Esophagus muscularis mucosa (tissue), 4 donors: ENCODE measurements at places on chromosomes 7 and 10.

- no peak for DNase-seq
These were observed 165.5 kb upstream of the SMIM30 start for GRCh38 chr7:113283861-113284260.

- DNase-seq = no peak
These were observed 130.0 kb downstream of the CDK14 start for GRCh38 chr7:90726120-90726519.

DNA sequence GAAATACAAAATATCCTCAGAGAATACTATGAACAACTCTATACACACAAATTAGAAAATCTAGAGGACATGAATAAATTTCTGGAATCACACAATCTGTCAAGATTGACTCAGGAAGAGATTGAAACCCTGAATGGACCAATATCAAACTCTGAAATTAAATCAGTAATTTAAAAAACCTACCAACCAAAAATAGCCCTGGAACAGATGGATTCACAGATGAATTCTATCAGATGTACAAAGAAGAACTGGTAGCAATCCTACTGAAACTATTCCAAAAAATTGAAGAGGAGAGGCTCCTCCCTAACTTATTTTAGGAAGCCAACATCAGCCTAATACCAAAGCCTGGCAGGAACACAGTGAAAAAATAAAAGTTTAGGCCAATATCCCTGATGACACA lies 190.0 kb downstream of the HPSE2 start:
- no peak for DNase-seq

DNA sequence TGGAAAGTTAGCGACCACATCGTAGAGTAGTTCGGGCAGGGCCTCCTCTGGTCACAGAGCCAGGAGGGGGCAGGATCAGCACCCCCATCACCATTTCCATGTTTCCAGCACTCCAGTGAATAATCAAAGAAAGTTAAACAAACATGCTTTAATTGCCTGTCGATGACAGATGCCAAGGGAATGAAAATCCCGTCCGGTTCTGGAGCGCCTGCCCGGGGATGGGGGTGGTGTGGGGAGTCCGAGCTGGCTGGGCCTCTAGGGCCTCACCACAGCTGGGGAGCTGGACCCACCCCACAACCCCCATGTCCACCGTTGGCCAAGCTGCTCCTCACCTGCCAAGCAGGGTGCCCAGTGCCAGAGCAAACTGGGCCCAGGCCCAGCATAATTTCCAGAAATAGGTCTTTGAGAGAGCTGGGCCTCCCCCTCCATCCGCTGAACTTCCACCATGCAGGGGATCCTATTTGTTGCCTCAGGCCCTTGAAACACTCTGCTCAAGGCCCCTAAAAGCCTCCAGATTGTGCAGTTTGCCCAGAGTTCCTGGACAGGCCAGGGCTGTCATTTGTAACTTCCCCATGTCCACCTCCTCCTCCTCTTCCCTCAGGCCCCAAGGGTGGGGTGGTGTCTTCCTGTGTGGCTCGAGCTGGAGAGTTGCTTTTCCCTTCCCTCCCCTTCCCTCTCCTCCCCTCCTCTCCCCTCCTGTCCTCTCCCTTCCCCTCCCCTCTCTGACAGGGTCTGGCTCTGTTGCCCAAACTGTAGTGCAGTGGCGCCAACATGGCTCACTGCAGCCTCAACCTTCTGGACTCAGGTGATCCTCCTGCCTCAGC lies 101.0 kb downstream of the MYL10 start:
- no peak for DNase-seq

DNA sequence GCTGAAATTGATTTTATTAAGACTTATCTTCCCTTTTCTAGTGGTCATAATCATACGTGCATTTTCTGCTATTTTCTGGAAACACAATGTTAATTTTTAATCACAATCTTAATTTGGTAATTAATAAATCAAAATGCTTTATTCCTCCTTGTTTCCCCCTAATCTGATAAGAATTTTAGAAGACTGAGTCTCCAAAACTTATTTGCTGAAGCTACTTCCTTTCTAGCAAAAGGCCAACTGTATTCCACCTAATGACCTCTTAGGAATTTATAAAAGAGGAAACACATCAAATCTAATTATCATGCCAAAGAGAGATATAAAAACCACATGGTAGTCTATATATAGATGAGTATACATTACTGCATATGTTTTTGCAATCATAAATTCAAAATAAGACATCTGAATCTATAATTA lies 140.6 kb downstream of the GNAI1 start:
- DNase-seq = no peak

DNA sequence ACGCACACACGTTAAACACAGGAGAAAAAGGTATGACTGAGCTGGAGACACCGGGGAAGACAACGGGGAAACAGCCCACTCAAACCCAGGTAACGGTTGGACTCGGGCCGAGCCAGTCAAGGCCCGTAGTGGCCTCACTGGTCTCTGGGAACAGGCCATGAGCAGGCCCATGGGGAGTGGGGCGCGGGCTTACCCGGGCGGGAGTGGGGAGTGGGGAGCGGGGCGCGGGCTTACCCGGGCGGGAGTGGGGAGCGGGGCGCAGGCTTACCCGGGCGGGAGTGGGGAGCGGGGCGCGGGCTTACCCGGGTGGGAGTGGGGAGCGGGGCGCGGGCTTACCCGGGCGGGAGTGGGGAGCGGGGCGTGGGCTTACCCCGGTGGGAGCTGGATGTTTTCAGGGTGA lies 11.5 kb downstream of the INTS1 start:
- no peak for DNase-seq

GRCh38 chr7:20223356-20223755 lies 6.2 kb upstream of the MACC1 start:
- DNase-seq = no peak

GRCh38 chr10:130658687-130659290 lies 522.6 kb downstream of the GLRX3 start:
- no peak for DNase-seq

DNA sequence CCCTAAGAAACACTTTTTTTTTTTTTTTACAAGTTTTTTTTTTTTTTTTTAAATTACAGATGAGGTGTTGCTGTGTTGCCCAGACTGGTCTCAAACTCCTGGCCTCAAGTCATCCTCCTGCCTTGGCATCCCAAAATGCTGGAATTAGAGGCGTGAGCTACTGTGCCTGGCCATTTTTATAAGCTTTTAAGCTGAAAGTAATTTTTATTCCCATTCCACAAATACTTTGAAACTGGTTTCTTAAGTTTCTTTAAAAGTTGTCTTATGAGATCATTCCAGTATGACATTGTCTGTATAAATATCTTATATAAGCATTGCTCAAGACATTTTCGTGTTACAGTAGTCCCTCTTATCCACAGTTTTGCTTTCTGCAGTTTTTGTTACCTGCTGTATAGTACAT lies 61.4 kb upstream of the CYP26C1 start:
- DNase-seq = no peak

DNA sequence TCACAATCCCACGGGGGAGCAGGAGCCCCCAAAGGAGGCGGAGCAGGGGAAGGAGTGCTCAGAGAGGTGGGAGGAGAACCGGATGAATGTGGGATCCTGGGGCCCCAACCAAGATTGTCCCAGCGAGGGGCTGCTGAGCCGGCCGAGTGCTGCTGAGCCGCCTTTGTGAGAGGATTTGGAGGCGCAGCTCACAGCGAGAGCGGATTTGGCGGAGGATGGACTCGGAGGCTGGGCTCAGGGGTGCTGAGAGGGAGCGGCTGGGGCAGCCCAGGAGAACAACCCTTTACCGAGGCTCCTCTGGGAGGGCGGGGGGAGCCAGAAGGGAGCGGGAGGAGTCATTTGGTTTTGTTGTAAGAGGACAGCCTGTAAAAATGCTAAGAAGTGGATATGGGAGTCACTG lies 23.0 kb downstream of the GHRHR start:
- no peak for DNase-seq

GRCh38 chr10:663831-664251 lies 25.6 kb downstream of the DIP2C start:
- DNase-seq = no peak

- DNase-seq = no peak
These were observed 15.5 kb downstream of the STX1A start for GRCh38 chr7:73703757-73704639.

- no peak for DNase-seq
These were observed 180.7 kb downstream of the POU6F2 start for GRCh38 chr7:39158367-39158766.

DNA sequence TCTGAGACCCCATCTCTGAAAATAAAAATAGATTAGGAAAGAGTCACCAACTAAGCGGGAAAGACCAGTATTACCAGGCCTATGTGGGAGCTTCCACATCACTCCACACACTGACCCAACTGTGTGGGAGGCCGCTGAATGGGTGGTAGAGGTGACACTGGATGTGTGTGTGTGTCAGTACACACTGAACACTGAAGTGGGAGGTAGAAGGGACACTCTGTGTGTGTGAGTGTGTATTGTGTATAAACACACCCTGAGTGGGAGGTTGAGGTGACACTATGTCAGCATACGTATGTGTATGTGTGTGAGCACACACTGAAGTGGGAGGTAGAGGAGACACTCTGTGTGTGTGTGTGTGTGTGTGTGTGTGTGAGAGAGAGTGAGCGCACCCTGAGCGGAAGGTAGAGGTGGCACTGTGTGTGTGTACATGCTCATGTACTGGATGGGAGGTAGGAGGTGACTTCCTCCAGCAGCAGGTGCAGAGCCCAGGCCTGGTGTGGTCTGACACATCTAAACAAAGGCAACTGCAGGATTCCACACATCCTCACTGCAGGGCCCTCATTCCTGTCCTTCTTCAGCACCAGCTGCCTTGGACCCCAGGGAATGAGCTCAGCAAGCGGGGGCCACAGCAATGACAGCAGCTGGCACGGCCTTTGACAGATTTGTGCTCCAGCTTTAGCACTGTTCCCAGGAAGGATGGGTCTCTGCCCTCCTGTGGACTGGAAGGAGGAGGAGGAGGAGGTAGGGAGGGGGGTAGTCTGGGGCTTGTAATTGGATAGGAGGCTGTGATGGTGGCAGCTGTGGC lies 26.5 kb upstream of the RBM20 start:
- no peak for DNase-seq

DNA sequence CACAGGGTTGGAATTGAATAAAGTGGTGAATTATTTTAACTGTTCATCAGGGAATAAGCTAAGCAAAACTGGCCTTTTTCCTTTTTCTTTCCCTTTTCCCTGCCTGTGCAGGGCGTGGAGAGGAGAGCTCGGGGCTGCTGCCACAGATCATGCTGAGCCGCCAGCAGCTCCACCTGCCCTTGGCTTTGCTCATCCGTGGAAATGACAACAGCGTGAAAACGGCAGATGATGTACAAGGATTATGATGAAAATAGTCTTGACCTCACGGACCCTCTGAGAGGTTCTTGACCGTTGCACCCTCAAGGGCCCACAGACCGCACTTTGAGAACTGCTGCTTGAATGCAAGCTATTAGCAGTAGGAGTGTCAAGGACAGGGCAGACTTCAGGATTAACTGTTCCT lies 10.6 kb downstream of the PPP2R2D start:
- no peak for DNase-seq

DNA sequence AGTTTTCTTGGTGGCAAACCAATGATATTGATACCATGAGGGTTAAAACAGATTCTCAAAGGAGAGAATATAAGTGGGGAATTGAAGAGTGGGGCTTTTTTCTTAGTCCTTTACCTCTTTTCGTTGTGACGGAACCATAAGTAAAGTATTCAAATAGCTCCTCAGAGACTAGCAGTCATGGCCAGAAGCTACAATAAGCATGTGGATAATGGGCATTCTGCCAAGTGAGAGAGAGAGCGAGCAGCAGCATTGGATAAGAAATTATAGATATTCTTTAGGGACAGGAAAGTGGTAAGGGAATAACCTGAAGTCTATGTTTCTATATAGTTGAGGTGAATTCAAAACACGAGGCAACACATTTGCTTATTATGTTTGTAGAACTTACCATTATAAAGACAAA lies 235.1 kb downstream of the SEMA3E start:
- DNase-seq = no peak

DNA sequence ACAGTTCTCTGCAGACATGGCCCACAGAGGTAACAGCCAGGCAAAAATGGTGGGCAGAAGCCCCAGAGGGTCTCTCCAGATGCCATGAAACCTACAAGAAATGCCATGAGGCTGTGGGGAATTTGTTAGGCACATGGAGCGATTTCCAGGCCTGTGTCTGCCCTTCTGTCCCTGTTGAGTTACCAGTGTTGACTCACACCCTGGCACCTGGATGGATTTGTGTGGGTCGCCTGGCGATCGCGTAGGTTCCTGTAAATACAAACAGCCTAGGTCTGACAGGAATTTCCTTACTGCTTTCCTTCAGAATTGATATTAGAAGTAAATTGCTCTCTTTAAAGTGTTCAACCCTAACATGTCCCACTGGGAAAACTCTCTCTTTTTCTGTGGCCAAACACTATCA lies 164.9 kb upstream of the EEPD1 start:
- DNase-seq = no peak

DNA sequence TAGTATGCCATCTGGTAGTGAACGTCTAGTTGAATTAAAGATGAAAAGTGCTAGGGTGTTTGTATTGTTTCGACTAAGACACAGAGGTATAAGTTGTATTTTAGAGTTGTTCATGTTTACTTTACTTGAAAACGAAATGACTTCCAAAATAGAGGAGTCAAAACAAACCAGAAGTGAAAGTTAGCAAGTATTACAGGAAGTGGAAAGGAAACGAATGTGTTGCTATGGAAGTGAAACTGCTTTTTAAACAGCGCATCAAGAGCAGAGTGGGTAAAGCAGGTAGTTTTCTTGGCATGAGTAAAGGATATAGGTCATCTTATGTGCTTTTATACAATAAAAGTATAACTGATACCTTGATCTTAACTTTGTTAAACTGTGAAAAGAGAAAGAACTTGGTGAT lies 20.0 kb upstream of the GALNTL5 start:
- no peak for DNase-seq

DNA sequence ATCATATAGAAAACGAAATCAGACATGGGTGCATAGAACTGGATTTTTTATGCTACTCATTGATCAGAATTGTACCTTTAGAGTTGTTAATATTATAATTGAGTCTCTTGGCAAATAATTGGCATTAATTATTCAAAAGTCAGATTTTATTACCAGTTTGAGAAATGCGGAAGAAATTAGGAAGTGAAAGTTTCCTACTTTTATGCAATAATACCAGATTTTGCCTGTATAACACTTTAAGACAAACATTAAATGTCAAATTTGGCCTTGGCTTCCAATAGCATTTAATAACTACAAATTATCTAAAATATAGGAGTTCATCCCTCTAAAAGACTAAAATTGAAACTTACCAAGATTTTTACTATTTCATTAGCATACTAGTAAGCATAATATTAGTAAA lies 6.8 kb upstream of the TFEC start:
- DNase-seq = no peak

DNA sequence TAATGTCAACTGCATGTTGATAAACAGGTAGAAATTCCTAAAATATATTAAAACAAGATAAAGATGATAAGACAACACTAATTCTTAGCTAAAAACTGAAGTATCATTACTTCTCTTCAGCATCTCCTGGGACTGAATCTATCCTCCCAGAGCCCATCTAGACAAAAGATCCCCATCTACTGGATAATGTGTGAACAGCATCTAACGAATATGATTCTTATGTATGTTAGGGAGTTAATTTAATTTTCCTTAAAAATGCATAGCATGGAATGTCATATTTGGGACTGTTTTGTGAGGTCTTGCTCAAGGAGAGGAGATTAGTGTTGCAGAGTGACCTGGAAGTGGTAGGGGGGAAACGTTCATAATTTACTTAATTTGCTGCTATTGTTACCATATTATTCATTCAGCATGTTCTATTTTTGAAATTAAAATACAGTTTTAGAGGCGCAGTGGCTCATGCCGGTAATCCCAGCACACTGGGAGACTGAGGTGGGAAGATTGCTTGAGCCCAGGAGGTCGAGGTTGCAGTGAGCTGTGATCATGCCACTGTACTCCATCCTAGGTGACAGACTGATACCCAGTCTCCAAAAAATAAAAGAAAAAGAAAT lies 305.1 kb upstream of the CSTF2T start:
- no peak for DNase-seq
